ENCODE measurements at places on chromosomes 16 and 17.

DNA sequence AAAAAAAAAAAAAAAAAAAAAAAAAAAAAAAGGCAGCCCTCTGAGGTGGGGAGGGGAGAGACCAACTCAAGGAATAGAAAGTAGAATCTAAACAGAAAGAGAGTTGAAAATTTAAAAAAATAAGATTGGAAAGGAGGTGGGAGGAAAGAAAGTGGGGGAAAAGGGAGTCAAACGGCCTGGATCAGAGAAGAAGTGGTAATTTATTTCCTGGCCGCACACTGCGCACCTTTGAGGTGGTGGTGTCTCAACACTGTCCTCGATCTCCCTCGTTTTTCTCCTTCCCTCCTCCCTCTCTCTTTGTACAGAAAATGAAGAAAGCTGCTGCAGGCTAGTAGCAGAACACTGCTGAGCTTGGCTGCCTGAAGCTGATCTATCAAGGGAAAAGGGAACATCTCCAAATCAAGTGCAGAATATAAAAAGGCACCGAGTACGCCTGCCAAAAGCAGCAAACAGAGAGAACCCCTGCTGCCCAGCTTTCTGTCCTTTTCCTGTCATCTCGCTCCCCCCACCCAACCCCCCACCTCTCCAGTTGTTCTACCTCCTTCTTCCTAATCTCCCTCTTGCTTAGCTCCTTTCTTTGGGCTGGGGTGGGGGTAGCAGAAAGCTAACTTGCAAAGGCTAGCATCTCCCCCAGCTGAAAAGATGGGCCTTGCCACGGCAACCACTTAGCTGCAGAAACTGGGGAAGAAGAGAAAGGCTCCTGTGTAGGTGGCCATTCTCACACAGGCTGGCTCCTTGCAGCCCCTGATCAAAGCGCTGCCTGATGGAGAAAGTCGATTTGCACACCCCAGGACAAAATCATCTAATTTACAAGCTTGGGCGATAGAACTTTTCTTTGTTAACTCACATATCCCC, 22.5 kb downstream of the AXIN2 start:
- no peak for DNase-seq

DNA sequence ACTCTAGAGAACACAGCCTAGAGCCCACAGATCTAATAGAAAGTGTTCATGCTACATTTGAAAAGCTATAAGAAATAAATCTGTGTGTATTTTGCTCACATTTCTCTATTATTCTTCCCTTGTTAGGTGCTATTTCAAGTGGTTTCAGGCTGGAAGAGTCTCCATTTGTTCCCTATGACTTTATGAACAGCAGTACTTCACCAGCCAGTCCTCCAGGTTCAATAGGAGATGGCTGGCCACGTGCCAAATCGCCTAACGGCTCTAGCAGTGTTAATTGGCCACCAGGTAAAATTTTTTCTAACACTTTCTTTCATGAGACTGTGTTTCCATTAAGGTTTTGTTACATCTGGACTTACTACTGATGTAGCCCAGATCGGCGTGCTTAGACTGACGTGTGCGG, 30.7 kb upstream of the SLC5A11 start:
- DNase-seq = no peak

DNA sequence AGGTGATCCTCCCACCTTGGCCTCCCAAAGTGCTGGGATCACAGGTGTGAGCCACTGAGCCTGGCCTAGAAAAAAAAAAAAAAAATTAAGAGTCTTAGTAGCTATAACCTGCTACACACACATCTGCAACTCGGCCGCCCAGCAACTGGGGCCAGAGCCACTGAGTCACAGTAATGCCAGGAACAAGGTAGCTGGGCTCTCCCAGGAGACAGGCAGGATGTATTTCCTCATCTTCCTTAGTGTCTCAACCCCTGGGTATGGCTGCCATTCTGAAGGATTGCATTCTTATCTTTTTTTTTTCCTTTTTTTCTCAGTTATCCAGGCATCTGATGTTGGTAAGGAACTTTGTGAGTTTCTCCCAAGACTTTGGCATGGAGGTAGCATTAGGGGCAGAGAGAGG, 7.1 kb upstream of the PSMD3 start:
- no peak for DNase-seq

DNA sequence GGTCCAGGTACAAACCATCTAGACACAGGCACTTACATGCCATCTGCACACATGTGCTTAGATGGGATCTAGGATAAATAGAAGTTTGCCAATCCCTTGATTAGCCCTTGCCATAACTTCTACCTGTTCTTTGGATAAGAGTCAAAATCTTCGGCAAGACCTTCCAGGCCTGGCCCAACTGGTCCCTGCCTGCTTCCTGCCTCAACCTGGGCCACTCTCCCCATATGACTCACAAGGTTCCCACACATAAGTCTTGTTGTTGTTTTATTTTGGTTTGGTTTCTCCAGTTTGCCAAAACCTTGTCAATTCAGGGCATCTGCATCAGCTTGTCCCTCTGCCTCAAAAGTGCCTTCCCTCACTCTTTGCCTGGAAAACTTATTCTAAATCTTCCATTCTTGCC, 95.3 kb upstream of the XYLT1 start:
- no peak for DNase-seq

GRCh38 chr16:29738514-29738913, 7.3 kb downstream of the C16orf54 start:
- DNase-seq = peak; percentile 49

- DNase-seq = no peak
Observed at GRCh38 chr17:18848501-18848900, 9.4 kb upstream of the PRPSAP2 start.

DNA sequence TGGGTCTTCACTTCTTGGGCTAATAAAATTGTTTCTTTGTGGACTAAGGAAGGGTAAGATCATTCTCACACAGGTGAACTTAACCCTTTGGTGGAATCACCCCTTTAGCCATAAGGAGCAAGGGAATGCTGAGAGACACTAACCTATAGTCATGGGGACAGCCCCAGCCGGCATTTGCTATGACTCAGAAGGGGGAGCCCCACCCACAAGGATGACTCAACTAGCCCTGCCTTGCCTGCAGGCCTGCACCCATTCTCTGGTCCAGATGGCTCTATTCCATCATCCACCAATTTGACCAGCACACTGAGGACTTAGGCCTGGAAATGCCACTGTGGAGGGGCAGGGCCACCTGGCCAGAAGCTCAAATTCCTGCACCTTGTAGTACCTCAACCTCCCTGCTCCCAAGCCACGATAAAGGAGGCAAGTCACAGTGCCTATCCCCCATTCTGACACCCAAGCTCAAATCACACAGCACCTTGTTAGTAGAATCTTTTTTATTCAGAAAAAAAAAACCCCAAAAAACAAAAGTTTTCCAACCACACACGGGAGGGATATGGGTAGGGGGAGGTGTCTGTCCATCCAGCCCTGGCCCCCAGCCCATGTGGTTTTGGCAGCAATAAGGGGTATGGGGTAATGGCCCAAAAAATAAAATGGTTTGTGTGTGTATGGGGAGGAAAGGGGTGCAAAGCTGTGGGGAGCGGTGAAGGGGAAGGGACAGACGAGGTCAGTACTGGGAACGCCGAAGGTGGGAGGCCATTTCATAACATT, 3.0 kb downstream of the PFN1 start:
- peak; percentile 64 for DNase-seq

DNA sequence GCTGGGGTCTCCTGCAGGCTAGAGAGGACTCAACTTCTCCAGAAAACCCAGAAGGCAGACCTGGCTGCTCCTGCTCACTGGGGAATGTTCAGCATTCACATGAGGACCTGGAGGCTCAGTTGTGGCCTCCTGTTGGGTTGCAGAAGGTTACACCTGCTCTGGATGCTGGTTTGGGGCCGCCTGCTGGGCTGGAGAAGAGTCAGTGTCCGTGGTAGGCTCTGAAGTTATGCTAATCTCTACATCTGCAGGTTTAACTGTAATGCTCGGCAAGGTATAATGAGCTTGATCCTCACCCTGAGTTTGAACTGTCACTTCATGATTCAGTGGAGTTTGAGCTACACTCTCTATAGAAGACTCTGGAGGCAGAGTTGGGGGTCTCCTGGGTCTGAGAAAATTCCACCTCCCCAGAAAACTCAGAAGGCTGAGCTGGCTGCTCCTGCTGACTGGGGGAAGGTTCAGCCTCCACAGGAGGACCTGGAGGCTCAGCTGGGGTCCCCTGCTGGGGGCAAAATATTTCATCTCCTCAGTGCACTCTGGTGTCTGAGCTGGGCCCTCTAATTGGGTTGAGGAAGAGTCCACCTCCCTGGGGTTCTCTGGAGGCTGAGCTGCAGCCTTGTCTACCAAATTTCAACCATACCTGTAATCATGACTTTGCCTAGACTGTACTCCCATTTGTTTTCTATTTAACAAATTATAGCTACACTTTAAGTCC, 23.5 kb downstream of the RDM1 start:
- DNase-seq = no peak

DNA sequence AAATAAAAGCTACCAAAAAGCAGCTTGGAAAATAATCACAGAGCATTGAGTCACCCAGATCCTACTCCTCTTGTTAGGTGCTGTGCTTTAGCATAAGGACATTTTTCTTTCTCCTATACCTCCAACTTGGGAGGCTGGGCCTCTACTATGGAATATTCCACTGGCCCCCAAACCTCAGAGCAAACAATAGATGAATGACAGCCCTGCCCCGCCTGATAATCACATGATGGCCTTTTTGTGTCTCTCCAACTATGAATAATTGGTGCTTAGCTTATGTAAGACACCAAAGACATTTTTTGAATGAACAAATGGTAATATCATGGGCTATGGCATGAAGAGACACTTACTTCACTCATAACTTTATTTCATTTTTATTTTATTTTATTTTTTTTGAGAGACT, 250.2 kb downstream of the GRIN2A start:
- no peak for DNase-seq

DNA sequence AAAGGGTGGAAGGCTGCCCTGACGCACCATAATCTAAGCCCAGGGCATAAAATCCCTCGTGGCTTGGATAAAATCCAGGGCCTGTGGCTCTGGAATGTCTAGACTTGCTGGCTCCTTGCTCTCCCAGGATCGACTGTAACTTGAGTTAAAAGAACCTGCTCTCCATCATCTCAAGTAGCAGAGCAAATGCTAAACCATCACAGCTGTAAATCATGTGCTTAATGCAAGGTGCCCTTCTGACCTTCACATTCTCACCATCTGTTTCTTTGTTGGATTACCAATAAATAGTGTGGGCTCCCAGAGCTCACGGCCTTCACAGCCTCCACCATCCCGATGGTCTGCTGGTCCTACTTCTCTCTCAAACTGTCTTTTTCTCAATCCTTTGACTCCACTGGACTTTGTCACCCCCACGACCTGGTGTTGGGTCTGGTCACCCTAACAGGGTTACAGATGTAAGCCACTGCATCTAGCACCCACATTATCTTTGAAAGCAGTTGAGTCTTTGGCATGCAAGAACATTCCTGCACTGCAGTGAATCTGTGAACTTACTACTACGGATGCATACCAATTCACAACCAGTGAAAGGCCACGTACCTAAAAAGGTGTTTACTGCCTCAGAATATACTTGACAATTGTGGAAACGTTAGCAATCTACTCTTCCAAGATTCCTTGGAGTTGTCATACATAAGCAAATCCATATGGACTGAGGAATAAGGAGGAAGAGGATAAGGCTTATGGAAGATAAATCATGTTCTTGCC, 15.3 kb downstream of the RSL1D1 start:
- no peak for DNase-seq

- no peak for DNase-seq
Observed at GRCh38 chr16:48323783-48324775, 61.1 kb downstream of the SIAH1 start.

GRCh38 chr16:15951852-15952251, 2.4 kb downstream of the ABCC1 start:
- no peak for DNase-seq

DNA sequence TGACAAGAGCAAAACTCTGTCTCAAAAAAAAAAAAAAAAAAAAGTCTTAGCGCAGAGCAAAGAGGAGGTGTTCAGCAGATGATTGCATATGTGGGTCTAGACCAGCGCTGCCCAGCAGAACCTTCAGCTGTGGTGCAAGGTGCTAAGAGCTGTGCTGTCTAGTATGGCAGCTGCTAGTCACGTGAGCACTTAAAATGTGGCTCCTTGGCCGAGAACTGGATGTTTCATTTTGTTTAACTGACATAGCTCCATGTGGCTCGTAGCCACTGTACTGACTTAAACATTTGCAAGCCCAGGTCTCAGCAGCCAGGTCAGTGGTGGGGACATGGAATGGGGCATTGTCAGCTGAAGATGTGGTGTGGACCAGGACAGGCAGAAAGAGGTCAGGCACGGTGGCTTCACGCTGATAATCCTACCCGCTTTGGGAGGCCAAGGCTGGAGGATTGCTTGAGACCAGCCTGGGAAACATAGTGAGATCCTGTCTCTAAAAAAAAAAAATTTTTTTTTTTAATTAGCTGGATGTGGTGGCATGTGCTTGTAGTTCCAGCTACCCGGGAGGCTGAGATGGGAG, 9.2 kb downstream of the C1QTNF1 start:
- no peak for DNase-seq

DNA sequence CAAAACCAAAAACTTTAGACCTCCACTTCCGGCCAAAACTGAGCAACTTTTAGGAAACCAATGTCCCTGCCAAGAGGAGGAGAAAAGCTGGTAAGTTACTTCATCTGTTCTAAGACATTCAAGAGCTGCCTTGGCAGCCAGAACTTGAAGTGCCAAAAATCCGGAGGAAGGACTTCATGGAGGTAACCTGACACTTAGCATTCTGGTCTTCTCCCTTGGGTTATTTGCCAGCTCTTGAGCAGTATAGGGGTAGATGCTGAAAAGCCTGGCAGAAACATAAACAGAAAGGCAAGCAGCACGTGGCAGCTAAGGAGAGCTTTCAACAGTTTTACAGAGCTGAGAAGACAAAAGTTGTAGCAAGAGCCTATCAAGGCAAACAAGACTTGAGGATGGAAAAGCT, 53.2 kb downstream of the CDYL2 start:
- no peak for DNase-seq

DNA sequence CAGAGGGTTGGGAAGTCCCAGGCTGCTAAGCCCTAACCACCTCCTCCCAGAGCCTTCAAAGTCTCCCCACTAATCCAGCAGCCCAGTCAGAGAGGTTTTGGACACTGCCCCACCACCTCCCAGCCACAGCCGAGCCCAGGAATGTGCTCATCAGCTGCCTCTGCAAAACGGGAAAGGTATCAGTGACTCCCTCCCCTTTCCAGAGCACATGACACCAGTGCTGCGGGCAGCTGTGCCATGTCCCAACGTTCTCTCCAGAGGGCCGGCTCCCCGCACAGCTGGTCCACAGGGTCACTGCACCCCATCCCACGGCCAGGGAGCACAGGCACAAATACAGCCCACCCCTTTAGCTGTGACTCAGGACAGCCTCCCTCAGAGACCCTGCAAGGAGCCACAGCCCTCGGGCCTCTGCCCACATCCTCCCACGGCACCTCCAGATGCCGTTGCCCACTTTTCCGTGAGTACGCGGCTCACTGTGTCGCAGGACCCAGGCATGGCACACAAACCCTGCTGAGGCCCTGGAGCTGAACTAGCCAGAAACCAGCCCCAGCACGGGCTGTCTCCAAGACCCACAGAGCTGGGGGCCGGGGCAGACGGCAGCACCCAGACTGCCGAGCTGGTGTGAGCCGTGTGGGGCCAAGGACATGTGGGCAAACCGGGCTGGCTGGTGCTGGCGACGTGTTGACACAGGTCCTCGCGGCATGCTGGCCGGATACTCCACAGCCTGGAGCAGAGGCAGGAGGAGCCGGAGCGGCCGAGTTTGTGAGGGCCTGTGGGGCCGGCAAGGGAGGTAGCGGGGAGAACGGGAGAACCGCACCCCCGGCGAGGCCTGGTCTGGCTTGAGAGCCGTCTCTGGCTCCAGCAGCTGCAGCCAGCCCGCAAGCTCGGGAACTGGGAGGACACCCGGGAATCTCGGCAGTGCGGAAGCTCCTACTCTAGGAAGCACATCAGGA, 6.3 kb upstream of the PPP1R27 start:
- DNase-seq = no peak

- no peak for DNase-seq
Observed at GRCh38 chr16:11089504-11090124, 145.2 kb downstream of the CLEC16A start.

GRCh38 chr17:8711291-8711690, 33.3 kb downstream of the CCDC42 start:
- no peak for DNase-seq
